ENCODE measurements at places on chromosomes 3 and 15.

- no peak for DNase-seq
These were observed 11.8 kb upstream of the SLC6A11 start for GRCh38 chr3:10804183-10804648.

DNA sequence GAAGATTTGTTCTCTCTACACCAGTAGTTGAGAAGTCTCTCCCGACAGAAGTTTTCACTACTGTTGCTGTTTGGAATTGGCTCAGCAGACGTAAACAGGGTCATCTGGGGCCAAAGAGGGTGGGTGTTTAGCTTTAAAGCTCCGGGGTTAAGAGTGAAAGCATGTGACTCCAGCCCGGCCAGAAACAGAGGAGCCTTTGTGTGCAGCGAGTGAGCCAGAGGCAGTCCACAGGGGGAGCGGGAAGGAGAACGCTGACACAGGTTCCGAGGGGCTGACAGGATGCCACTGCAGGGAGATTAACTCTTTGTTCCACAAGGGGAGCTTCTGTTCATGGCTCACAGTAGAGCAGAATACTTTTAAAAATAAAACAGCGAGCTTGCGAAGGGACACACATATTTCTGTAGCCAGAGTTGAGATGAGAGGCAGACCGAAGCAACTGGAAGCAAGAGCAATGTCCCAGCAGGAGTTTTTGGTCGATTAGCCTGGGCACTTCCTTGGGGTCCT, 26.9 kb downstream of the BMF start:
- DNase-seq: peak; percentile 75

GRCh38 chr3:25856902-25857518, 67.1 kb downstream of the OXSM start:
- peak; percentile 53 for DNase-seq

DNA sequence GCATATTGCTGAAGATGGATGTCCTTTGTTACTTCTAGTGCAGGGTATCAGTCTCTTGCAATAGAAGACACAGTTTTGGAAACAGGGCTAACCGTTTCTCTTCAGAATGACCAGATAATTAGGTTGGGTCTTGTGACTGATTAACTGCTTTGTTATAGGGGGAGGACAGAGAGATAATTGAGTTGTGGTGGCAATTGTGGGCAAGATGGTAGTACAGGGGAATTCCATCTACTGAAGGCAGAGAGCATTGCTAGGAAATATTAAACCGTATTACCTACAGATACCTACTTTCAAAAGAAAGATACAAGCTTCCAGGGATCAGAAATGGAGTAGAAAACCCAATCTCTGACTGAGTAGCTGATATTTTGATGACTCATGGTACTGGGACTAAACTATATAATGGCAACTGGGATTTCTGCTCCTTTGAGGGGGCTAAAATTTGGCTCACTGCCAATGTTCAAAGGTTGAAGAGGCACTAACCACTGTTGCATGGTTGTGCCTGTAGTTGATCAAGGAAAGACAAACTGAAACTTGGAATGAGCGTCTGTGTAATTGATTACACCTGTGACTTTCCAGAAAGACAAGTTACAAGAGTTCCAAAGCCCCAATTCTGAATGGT, 4.2 kb downstream of the PRR23B start:
- DNase-seq: no peak

DNA sequence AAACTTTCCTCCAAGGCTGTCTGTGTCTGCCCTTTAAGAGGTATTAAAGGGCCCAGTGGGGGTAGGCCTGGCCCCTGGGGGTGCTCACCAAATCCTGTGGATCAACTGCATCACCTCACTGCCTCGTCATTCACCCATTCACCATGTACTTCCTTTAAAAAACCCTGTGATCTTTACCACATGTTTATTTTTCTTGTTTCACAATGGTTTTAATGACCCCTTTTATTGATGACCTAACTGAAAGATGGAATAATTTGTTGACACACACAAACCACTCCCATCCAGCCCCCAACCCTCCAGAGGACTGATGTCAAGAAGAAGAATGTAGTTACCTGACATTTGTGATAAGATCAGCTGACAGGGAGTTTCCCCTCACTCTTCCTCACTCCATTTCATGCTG, 40.8 kb downstream of the KCNAB1 start:
- no peak for DNase-seq

GRCh38 chr3:122730240-122730639, 49.6 kb downstream of the PARP14 start:
- no peak for DNase-seq

DNA sequence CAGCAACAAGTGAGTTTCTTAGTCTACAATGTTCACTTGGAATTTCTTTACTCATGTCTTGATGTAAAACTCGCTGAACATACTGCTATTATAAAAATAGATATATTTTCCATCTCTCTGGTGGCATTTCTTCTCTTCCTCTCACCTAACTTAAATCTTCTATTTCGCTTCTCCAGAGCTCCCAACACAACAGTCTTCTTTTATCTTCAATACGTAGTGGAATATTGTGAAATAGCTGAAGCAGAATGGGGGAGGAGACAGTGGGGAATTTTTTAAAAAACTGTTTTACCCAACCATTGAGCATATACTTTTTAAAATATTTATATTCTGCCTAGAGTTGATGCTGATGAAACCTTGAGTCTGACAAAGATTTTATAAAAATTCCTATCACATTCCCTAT, 548.5 kb downstream of the RBMS3 start:
- no peak for DNase-seq

DNA sequence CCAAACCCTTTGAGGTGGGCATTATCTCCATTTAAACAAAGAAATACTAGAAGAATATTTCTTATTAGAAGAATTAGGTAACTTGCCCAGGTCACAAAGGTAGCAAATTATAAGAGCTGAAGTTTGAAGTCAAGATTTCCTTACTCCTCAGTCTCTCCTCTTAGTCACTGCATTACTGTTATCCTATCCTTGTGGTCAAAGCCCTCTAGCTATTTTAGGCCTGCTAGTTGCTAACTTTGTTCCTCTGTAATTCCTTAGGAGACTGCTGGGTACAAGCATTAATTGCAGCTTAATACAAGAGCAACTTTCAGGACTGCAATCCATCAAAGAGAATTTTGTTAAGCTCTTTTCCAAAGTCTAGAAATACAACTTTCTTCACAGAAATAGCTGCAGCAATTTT, 528.2 kb downstream of the ZIC1 start:
- no peak for DNase-seq

GRCh38 chr15:77025941-77026411, 31.1 kb downstream of the PSTPIP1 start:
- no peak for DNase-seq

DNA sequence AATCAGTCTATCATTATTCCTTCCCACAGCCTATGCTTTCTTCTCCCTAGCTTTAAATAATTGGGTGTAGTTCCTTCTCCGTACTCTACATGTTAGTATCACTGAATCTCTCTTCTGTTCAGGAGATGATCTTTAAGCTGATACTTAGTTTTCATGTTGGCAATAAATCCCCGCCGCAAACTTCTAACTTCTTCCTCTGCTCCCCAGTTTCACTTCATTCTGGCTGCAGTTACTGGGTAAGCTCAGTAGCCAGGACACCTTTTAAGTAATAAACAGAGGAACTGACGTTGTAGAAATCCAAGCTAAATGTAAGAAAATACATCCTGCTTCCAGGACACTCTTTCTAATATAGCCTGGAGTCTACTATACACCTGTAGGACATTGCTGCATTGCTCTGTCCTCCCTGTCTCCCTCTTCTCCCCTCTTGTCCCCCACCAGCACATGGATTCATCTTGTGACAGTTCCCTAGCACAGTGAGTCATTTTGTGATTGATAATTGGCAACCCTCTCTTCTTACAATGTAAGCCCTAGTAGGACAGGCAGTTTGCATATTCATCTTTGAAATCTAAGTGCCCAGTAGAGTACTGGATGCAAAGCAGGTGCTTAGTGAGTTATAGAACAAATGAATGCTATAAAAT, 598.2 kb downstream of the UNC13C start:
- peak; percentile 22 for DNase-seq

GRCh38 chr3:81931265-81932251, 170.1 kb upstream of the GBE1 start:
- DNase-seq: peak; percentile 33

GRCh38 chr15:90178468-90179435, 22.4 kb upstream of the SEMA4B start:
- no peak for DNase-seq

Data from suppressor macrophage treated with lipopolysaccharide for 1 hour (primary cell).